RPMI8226 (cell line): ENCODE measurements at places on chromosomes 2 and 18.

- DNase-seq, result no peak
Measured at GRCh38 chr2:127917916-127918315, 32.2 kb upstream of the AMMECR1L start.

GRCh38 chr2:241613017-241613780, 23.8 kb downstream of the THAP4 start:
- DNase-seq, result no peak

DNA sequence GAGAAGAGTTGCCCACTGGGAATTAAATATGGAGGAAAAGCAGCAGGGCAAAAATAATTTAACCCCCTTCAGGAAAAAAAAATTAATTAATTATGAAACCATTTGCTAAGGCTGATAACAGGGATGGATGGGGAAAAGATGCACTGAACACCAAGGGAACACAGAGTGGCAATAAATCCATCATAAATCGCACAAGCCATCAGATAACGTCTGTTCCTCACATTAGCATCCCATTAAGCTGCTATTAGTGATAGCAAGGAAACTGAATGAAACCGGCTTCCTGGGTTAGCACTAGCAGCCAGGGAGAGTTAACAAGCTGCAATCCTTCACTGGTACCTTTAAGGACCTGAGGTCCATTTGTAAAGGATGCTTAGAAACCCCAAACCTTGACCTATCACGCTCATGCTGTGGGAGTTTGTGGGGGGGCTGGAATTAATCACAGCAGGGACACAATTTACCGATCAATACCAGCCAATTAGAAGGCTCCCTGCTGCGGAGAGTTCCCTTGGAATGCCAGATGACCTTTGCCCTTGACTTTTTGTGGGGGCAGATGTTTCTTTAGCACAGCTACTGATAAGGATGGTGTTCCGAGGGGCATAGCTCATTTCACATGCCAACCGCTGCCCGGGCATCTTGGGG, 175.5 kb upstream of the KLF7 start:
- DNase-seq, result no peak

DNA sequence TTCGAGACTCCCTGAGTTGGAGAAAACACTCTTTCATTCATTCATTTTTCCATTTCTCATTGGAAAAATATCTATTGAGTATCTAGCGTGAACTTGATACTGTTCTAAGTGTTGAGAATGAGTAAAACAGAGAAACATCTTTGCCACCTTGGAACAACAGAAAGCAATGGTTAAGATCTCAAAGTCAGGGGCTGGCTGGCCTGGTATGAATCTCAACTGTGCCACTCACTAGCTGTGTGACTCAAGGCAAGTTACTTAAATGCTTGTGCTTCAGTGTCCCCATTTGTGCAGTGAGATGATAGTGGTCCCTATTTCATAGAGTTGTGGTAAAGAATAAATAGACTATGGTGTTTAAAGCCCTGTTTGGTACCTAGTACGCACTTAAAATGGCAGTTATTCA, 415.2 kb downstream of the NBAS start:
- no peak for DNase-seq

DNA sequence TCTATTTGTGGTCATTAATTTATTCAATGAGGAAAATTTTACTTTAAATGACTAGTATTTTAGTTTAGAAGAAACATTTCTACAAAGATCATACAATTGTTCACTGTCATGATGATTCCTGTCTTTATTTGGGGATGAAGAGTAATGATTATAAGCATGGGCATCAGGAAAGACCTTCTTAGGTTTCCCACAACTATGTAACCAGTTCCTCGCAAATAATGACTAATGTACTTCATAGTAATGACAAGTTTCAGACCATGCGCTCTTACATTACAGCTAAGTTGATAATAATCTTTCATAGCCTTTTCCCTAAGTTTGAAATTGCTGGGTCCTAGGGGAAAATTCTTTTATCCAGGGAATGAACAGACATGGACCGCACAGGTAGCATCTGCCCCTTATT, 90.5 kb downstream of the MYO5B start:
- DNase-seq, result no peak

GRCh38 chr2:176814274-176814673, 398.3 kb upstream of the HNRNPA3 start:
- DNase-seq, result no peak

DNA sequence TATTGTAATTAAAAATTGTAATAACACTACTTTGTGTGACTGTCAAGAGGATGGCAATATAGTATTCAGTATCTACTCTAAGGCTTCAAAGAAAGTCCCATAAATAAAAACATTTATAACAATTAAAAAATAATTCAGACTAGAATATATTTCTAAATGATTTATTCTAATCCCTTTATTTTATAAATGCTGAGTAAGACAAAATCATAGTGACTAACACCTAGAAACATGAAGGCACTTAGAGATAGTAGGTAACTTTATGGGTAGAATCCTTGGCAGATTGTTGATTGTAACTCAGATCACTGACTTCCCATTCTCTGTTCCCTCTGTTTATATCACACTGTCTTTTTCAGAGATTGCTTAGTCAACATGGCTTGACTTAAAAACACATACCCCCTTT, 78.6 kb upstream of the EPB41L5 start:
- no peak for DNase-seq

- DNase-seq, result peak; percentile 76
Measured at GRCh38 chr2:27264753-27265535, 2.1 kb upstream of the SLC30A3 start.

DNA sequence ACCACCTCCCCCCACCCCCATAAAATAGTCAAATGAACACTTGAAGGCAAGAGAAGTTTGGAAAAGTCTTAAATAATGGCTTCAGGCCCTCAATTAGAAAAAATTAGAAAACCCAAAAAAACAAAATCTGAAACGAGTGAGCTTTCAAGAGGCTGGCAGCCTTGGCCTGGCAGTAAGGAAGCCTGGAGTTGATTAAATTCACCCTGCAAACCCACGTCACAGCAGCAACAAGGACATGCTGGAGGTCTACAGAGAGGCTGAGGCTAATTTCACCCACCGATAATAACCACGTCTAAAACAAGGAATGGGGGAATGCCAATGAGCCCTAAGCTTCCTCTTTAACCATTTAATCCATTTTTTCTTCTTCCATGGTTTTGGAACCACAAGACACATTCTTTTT, 122.7 kb upstream of the SMAD7 start:
- no peak for DNase-seq

GRCh38 chr2:227877421-227878310, 6.2 kb downstream of the DAW1 start:
- DNase-seq, result no peak

GRCh38 chr18:62186499-62186773, 420 bp downstream of the PIGN start:
- no peak for DNase-seq

- no peak for DNase-seq
Measured at GRCh38 chr2:214542295-214542694, 131.4 kb downstream of the VWC2L start.

DNA sequence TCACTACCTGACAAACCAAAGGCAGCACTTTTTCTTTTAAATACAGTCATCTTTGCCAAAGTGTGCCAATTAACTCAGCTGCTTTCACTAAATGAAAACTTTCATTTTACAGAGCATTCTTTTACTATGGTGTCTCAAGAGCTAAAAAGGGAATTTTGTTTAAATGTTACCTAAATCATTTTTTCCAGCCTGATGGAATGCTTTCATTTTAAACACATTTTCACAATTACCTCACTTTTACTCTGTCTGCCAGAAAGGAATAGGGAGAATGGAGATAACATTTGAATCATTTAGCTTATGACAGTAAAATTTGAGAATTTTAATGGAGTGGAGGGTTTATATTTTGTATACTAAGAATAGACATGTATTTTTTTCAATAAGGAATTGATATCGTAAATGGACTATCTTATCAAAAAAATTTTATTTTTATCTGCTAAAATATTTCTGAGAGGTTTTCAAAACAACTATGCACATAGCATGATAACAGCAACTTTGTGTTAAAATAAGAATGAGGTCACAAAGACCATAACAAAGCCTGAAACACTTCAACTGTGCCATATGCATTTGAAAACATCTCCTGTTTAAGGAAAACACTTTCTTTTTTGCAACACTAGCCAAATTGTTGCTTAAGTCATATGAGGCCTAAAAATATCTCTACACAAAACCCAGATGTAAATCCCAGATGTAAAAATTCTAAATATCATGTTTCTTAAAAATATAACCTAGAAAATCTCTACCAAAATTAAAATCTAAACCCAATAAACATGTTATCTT, 769.9 kb upstream of the FSHR start:
- no peak for DNase-seq
